ENCODE measurements at places on chromosomes 2 and 18. TPM values are rescaled to one million over a fixed set of nuclear protein-coding genes. Genes with fewer than 3 reads are reported as not detected.

Gene REG3A
- not detected for total RNA-seq

Gene CD8B
- total RNA-seq, result not detected

Gene SPATS2L
- 103 TPM for total RNA-seq

Gene CRYGD
- not detected for total RNA-seq

Gene THOC1
- total RNA-seq, result 28.3 TPM

Gene NDUFAF7
- 25.2 TPM for total RNA-seq

Gene DNAJC5G
- total RNA-seq, result not detected

Gene VWA3B
- total RNA-seq, result not detected

Gene ARHGEF4
- 12.0 TPM for total RNA-seq

Gene IL36B
- not detected for total RNA-seq

Gene TMEM163
- total RNA-seq, result not detected

Gene PNO1
- 12.6 TPM for total RNA-seq

- peak; percentile 23 for DNase-seq
Measured at GRCh38 chr2:144421606-144422510, 98.1 kb downstream of the ZEB2 start.

GRCh38 chr2:196170606-196171247 is 651 bp downstream of the STK17B start:
- peak; percentile 74 for DNase-seq

GRCh38 chr2:65364986-65365733 is 67.2 kb downstream of the SPRED2 start:
- DNase-seq, result no peak

GRCh38 chr18:22998344-22998743 is 65.2 kb downstream of the RBBP8 start:
- DNase-seq, result no peak

GRCh38 chr2:68475110-68475509 is 7.7 kb downstream of the APLF start:
- DNase-seq, result no peak

DNA sequence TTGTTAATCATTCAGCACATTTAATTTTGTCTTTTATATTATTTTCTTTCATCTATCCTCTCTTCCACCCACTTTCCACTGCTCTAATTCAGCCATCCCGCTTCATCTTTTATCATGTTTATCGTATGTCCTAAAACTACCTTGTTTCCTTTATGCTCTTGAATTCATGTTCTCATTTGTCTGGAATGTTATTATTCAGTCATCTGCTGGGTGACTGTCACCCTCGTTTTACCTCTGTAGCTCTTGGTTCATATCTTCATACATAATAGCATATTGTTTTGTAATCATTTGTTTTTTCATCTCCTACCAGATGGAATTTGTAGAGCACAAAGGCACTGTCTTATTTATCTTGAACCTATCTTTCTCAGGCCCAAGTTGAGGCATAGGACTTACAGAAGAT is 37.0 kb downstream of the SMCHD1 start:
- DNase-seq, result no peak

GRCh38 chr18:35241448-35241804 is 592 bp downstream of the ZNF397 start:
- DNase-seq, result no peak

GRCh38 chr2:174024524-174025270 is 59.5 kb upstream of the SP3 start:
- DNase-seq, result peak; percentile 94

DNA sequence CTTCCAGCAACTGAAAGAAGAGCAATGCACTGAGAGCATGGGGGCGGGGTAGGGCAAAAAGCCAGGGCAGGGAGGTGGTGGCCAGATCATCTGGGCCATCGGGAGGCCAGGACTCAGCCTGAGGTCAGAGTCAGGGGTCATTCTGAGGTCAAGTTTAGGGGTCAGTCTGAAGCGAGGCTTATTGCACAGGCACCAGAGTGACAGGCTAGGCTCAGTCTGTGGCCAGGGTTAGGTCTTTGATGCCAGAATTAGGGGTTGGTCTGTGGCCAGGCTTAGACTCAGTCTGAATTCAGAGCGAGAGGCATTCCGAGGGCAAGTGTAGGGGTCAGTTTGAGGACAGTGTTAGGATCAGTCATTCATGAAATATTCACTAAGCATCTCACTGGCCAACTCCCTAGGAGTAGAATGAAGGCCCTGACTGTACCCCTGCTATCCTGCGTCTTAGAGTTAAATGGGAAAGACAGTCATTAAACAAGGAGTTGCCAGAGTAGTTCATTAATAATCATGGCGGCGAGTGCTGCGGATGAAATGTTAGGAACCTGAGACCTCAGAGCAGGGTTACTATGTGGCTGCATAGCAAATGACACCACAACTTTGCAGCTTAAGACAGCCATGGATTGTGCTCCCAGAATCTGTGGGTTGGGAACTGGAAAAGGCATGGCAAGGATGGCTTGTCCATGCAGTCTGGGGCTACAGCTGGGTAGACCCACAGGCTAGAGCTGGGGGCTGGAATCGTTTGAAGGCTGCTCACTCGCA is 198.7 kb downstream of the CYP26B1 start:
- peak; percentile 92 for DNase-seq

- DNase-seq, result no peak
Measured at GRCh38 chr2:56021136-56021474, 97.5 kb upstream of the EFEMP1 start.

DNA sequence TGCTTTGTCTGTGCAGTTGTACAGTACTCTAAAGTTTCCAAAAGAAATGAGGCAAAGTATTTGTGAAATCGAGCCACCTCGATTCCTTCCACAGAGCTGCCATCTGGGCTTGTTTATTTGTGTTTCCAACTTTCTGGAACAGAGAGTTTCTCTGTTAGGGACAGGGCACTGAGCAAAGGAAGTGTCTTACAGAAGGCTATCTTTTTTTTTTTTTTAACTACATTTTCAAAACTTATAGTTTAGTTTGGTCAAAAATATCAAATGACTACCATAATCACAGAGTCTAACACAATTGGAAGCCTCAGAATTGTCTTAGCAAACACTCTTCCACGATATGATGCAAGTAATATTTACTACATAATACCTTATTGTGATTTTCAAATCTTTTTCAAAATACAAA is 796 bp downstream of the RFTN2 start:
- DNase-seq, result peak; percentile 55

DNA sequence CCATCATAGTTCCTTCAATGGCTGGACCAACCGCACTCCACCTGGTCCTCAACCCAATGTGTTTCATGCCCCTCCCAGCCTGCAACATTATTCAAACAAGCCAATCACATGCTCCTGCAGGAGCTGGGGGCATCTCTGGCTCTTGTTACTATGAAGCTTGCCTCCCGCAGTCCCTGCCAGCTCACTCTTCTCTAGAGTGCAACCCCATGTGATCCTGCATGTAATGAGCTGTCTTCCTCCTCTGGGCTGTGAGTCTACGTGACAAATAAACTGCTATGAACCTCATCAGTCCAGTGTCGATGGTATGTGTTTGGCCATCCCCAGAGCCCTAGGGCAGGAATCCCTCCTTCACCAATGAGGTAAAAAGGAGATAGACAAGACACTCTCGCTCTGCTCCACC is 15.8 kb upstream of the BOD1L2 start:
- DNase-seq, result no peak

GRCh38 chr2:45220227-45220626 is 211.0 kb upstream of the SIX2 start:
- DNase-seq, result no peak

GRCh38 chr18:75376004-75376403 is 51.5 kb downstream of the SMIM21 start:
- DNase-seq, result no peak

GRCh38 chr18:64929036-64929435 is 780.1 kb upstream of the LINC00305 start:
- no peak for DNase-seq

DNA sequence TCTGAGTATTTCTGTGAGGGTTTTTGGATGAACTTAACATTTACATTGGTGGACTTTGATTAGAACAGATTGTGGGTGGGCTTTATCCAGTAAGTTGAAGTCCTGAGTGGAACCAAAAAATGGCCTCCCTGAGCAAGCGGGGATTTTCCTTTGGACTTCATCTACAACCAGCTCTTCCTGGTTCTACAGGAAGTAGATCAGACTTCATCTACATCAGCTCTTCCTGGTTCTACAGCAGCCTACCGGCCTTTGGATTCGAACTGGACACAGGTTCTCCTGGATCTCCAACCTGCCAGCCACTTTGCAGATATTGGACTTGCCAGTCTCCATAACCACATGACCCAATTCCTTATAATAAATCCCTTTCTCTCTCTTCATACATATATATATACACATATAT is 79.9 kb upstream of the STK39 start:
- no peak for DNase-seq

DNA sequence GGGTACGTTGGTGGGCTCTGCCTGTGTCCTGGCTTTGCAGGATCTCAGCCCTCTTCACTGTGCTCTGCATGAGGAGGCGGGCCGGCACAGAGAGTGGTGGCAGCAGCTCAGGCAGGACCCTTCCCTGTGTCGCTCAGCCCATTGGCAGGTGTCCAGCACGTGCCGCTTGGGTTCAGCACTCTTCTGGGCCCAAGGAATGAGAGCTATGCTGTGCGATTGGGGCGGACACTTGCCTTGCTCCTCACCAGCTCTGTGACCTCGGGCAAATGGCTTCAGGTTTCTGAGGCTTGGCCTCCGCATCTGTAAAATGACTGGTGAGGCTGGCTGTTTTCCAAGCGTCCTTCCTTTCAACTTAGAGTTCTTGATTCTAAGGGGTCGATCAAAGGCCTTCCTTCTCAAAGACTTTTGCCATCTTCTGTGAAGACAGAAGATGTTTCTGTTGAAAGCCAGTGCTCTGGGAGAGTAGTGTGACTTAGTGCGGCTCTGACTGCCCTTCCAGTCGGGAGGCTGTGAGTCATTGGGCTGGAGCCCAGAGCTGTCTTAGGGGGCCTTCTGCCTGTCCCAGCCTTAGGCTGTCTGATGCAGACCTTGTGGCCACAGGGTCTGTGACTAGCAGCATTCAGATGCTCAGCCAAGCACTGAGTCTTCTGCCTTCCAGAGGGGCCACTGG is 35.6 kb downstream of the GLI2 start:
- DNase-seq, result peak; percentile 97

GRCh38 chr18:31424383-31424988 is 23.1 kb upstream of the DSG3 start:
- DNase-seq, result peak; percentile 11

DNA sequence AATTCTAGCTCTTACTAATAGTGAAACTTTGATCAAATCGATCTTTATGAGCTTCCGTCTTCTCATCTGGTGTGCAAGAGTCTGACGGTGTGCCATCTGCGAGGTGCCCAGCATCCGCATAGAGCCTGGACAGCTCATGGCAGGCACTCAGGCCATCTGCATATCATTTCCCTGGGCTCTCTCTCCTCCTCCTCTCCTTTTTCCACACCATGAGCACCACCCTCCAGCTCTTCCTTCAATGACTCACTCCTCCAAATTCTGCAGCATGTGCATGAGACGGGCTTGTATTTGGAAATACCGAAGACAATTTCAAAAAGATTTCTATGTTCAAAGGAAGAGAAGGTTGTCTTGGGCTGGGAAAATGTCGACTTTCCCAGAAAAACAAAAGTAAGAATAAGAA is 161.1 kb downstream of the CCBE1 start:
- DNase-seq, result peak; percentile 88

DNA sequence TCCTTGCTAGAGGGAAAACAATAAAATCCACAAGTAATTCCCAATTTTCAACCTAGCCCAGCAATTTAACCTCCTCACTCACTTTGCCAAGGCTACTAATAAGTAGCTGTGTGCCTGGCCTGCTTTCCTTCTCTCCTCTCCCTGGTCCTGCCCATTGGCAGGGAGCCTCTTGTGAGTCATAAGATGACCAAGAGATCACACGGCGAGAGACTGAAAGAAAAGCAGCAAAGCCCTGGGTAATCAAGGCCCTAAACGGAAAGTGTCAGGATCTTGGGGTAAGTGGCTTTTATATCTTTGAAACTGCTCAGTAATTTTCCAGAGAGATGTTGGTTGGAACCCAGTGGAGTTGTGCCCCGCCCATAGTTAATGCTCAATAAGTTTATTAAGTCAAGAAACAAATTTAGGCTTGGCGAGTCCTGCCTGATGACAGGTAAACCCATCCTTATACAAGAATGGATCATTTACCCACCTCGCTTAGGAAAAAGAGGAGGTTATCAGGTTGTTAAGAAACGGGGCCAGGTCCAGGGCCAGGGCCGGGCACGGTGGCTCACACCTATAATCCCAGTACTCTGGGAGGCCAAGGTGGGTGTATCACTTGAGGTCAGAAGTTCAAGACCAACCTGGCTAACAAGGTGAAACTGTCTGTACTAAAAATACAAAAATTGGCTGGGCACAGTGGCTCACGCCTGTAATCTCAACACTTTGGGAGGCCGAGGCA is 10.0 kb upstream of the ADAM17 start:
- DNase-seq, result peak; percentile 98

DNA sequence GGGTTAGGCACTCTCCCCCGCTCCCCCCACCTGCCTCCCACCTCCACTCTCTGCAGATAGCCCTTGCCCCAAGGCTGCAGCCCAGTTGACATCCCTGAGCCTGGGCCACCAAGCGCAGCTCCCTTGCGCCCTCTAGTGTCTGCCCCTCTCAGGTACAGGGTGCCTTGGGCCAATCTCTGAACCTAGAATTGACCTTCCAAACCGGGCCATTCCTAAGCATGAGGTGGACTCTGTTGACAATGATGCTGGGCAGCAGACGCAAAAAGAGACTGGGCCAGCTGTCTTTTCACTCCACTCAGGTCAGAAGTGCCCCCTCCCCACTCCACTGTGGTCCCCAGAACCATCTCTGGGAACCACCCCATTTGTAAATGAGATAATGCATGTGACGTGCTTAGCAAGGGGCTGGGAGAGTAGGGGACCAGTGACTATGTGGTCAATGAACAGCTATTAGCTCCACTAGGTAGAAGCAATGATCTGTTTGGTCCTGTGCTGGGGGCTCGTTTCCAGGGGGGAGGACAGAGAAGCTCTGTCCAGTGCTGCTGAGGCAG is 43.3 kb upstream of the PLB1 start:
- peak; percentile 65 for DNase-seq

- no peak for DNase-seq
Measured at GRCh38 chr2:78051480-78051879, 529.3 kb upstream of the LRRTM4 start.

GRCh38 chr18:23122334-23123229 is 12.7 kb upstream of the CABLES1 start:
- DNase-seq, result no peak

DNA sequence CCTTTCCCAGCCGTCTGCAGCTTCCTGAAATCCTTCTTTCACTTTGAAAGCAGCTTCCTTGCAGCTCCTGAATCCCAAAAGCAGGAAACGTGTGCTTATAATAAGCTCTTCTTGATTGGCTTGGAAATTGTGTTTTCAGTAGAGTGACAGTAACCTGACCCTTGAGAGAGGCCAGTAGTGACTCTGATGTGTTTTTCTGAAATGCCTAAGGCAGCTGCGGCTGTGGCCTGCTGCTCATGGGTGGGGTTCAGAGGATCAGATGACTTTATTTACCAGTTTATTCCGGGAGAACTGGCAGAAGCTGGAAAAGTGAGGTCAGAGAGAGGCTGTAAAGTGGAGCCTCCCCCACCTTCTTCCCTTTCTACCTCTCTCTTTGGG is 31.9 kb upstream of the RPIA start:
- DNase-seq, result peak; percentile 72

DNA sequence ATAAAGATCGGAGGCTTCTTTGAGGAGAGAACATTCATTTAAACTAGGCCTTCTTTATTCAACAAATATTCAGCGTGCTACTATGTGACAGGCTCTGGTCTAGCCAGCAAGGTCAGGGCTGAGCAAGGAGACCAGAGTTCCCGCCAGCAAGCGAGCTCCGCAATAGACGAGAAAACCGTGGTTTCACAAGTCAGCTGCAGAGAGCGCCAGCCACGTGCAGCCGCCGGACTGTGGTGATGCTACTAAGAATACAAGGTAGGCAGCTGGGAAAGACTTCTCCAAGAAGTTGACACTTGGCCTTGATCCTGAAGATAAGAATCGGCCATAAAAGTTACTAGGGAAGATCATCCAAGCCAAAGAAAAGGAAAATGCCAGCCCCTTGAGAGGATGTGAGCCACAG is 533.7 kb upstream of the SALL3 start:
- DNase-seq, result no peak

Data from GM23248 (cell line).